EH (cell line): ENCODE measurements at places on chromosomes 4 and X.

DNA sequence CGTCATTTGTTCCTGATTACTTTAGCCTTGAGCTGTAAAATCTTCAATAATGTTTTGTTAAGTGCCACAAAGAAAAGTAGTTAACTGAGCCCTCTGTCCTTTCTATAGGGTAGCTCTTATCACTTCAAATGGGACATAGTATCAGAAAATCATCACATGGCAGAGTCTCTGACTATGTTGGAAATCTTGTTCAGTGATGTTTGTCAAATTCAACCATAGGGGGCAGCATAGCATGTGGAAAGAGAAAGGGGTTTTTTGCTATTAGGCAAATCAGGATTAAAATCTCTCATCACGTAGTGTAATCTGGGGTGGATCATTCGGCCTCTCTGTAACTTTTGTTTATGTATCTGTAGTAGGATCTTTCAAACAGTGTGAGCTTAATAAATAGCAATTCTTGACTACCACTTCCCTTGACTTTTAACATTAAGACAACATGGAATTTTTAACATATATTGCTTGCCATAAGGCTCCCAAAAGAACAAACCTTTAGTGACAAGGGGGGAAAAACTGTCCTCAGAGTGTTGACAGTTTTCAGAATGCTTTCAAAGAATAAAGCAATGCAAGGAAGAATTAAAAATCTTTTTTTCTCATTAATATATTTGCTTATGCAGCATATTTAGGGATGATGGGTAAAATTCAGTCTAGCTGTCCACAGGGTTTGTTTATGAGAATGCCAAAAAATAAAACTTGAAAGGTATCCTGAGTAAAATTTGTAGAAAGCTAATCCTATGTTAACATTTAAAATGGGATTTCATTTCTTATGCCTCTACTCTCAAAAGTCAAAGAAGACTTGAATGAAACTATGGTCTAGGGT, 127.2 kb downstream of the FBXW7 start:
- peak; percentile 51 for DNase-seq

DNA sequence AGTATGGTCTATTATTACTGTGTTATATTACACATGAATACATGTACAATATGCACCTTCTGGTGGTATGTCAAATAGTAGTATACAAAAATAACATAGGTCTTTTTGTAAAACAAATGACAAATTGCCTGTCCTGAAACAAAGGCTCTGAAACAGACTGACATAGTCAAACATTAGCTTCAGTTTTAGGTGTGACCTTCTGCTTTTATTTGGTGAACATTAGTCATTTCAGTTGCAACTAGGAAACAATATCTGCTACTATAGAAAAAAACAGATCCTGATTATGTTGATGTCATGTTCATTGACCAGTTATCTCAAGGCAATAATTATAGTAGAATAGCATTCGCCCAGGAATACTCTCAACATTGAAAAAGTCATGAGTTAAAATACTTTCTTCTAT, 123.0 kb downstream of the CHRNA9 start:
- DNase-seq, result no peak

DNA sequence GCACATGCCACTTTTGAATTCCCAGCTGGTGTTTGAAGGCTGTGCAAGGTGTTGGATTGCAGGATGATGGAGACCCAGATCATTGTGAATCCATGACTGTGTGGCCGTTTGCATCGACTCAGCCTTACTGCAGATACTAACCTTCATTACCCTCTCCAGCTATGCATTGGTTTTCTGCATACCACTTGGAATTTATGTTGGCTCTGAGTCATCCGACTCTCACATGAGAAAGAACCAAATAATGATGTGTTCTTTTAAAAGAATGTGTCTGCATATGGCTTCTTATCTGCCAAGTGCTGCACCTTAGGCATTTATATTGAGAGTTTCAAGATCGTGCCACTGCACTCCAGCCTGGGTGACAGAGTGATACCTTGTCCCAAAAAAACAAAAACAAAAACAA, 106.7 kb upstream of the PRKX start:
- peak; percentile 88 for DNase-seq

GRCh38 chr4:175823015-175823742, 11.1 kb upstream of the GPM6A start:
- no peak for DNase-seq

DNA sequence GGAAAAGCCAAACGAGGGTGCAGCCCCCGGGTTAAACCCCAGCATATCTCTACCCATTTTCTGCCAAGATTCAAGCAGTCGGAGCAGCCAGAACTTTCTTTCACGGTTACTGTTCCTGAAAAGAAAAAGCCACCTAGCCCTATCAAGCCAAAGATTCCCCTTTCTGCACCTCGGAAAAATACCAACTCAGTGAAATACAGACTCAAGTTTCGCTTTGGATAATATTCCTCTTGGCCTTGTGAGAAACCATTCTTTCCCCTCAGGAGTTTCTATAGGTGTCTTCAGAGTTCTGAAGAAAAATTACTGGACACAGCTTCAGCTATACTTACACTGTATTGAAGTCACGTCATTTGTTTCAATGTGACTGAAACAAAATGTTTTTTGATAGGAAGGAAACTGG, 20.0 kb downstream of the FGF5 start:
- DNase-seq, result no peak

DNA sequence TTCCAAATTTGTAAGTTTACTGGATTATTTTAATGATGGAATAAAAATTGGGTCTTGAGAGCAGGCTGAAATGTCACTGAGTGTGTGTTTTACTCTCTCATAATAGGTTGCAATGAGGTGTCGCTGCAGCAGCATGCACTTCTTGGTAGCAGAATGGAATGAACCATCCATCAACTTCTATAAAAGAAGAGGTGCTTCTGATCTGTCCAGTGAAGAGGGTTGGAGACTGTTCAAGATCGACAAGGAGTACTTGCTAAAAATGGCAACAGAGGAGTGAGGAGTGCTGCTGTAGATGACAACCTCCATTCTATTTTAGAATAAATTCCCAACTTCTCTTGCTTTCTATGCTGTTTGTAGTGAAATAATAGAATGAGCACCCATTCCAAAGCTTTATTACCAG, 2.6 kb downstream of the SAT1 start:
- DNase-seq, result no peak

DNA sequence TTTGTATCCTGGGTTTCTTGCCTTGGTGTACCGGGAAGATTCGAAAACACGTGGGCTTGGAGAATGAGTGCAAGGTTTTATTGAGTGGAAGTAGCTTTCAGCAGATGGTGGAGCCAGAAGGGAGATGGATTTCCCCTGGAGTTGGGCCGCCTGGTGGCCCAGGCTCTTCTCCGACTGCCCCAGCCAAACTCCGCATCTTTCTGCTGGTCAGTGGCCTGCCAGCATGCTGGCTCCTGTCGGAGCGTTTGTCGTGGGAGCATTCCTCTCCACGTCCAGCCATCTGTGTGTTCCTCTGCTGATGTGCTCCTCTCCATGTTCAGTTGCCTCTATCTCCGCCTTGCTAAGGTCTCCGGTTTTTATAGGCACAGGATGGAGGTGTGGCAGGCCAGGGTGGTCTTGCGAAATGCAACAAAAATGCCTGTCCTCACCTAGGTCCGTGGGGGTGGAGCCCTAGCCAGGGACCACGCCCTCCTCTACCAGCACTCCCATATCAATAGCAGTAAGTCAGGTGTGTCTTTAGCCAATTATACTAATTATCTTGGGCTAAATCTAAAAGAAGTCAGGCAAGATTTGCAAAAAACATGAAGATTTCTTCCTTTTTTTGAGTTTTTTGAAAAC, 745.8 kb upstream of the AMOT start:
- no peak for DNase-seq

DNA sequence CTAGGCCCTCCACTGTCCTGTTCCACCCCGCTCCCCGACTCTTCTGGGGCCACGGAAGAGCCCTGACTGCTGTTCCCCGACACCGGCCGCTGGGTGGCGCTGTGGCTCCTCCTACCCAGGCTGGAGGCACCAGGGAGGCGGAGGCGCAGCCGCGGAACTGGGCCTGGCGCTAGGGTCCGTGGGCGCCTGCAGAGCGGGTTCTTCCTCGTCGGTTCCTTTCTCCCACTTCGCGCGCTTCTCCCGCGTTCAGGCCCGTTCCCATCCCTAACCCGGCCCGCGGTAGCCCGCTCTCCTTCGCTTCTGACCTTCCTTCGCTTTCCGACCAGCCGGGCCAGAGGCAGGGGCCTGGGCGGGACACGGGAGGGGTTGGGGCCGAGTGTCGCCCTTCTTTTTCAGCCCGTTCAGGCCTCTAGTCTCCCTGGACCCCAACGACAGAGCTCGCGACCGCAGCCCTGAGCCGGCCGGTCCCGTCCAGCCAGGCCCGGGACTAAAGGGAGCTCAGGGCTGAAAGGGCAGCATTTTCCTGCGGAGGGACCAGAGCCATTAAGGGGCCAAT, 34.3 kb downstream of the NALF2 start:
- DNase-seq, result peak; percentile 48

GRCh38 chr4:79626101-79626500, 218.1 kb upstream of the GK2 start:
- DNase-seq, result no peak

DNA sequence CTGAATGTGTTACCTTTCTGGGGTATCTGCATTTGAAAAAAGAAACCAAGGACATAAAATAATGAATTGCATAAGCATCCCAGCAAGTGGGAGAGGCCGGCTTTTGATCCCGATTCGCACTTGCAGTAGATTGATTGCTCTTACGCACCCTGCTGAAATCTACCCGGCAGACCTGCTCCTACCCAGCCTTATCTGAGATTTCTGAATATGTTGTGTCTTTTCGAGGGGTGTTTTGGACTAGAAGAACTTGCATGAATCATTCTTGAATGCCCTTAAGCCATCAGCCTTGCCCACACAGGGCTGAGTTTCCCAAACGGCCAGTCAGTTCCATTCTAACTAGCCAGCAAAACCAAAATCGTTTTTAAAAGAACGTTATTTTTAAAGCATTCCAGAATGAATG, 174.4 kb upstream of the BCOR start:
- peak; percentile 49 for DNase-seq

DNA sequence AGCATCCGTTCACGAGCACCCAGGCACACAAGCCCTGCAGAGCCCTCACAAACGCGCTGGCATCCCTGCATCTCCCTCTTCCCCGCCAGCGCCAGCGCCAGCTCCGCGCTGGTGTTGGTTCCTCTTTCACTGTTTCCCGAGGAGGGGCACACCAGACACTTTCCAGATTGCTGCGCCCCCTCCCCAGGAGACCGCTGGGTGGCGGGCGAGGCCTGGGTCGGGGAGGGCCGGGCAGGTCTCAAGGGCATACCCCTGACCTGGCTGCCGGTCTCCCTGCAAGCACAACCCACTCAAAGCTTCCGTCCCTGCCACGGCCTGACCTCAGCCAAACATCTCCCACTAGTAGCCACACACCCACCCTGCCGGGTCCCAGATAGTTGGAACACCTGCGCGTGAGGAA, 2.2 kb upstream of the NKX1-1 start:
- DNase-seq, result no peak

DNA sequence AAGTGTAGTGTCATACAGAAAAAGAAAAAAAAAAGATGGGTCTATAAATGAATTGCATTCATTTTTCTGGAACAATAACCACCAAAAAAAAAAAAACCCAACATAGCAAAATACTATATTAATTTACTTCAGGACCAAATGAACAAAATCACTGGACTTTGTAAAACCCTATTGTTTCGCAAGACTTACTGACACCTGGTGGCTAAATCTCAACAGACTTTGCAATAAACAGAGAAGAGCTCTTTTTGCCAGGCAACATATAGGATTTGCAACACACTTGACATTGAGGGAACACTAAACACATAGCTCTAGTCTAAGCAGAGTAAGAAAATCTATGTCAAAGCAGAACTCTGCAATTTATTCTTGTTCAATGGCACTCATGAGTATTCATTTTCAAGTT, 990.2 kb downstream of the STPG2 start:
- DNase-seq, result no peak

- DNase-seq, result no peak
These were observed 511 bp upstream of the MAP9 start for GRCh38 chr4:155377276-155377675.

- no peak for DNase-seq
These were observed 878.1 kb downstream of the RAPGEF2 start for GRCh38 chr4:159980826-159981468.

- DNase-seq, result peak; percentile 29
These were observed 1008.9 kb upstream of the PCDH7 start for GRCh38 chr4:29711226-29711625.

DNA sequence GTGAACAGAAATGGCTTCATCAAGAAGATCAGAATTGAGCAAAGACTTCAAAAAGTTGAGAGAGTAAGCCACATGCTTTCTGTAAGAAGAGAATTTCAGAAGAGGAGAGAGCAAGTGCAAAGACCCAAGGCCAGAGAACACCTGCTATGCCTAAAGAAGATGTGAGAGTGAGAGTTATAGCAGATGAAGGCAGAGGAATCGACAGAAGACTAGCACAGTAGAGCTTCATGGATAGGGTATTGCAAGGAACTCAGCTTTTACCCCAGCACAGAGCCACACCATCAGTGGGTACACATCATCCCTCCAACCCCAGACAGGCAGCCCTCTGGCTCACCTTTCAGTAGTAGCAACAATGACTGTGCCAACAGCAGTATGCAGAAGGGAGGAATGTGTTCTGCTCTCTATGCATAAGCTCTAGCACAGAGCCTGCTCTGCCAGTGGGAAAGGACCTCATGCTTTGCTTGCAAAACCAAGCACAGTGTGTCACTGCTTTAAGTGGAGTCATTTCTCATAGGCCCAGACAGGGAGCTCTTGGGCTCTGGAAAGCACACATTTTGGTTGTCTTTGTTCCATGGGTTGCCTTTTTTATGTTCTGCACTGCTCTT, 318.6 kb downstream of the NAF1 start:
- no peak for DNase-seq

- no peak for DNase-seq
These were observed 46.4 kb downstream of the APOO start for GRCh38 chrX:23861215-23861896.

GRCh38 chrX:9557091-9557490, 92.2 kb downstream of the TBL1X start:
- no peak for DNase-seq
